ENCODE measurements at places on chromosomes 2 and 18.

GRCh38 chr2:46389417-46389916 is 89.9 kb upstream of the TMEM247 start:
- DNase-seq, result no peak

GRCh38 chr2:24568551-24568950 is 77.5 kb downstream of the NCOA1 start:
- no peak for DNase-seq

DNA sequence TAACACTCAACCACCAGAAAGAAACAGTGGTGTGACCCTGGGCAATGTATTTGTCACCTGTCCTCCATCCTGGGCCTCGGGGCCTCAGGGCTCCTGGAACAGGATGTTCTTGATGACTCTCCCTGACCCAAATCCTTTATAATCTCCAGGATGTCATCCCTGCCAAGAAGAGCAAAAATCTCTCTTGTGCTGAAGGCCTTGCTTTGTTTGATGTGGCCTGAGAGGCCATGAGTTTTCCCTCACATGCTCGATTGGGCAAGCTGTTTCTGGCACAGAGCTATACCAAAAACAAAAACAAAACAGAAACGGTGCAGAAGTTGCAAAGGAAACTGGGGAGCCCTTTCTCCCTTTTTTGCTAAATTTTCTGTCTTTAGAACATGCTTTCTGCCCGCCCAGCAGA is 35.7 kb upstream of the ST3GAL5 start:
- DNase-seq, result no peak

- DNase-seq, result no peak
These were observed 82.7 kb downstream of the MREG start for GRCh38 chr2:215930505-215931253.

DNA sequence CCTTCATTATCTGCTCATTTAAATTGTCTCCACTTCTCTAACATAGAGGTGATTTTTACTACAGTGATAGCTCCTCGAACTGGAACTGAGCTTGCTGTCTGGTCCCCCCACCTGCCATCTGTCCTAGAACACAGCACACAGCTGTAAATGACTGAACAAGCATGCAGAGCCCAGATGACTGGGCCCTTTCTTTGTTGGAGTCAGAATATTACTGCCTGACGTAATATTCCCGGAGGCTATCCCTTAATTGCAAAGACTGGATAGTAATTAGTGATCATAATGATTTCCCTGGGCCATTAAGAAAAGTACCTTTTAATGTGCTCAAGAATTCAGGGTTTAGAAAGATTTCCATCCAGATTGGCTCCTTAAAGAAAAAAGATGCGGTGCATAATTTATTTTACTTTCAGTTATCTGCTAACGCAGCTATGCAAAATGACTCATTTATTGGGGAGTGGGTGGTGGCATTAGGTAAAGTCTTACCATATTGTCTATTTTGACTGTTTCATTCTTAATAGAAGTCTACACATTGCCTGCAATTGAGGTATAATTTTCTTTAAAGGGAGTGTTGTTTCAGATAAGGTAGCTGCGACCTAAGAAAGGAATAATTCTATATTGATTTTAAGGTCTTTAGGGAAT is 84.4 kb downstream of the MAP4K4 start:
- DNase-seq, result no peak

DNA sequence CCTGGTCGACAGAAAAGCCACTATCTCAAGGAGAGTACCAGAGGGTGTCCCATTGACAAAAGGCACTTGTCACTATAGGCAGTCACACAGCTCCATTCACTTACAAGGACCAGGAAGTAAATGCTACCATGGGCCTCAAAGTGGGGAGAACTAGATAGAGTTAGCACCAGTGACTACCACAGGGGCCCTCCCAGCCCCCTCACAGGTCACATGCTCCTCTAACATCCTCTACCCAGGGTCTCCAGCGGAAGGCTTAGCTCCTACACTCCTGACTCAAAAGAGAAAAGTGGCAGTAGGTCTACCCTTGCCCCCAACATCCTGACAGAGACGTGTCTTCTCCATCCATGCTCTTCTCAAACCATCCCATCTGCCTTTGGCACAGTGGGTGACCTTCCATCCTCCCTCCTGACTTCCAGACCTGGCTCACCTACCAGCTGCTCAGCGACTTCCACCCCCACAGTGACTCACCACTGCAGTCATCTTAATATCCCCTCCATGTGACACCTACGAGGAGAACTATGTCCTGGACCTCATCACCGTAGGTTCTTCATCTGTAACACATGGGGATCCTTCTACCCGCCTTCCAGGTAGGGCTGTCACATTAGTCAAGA is 5.6 kb upstream of the DNMT3A start:
- DNase-seq, result no peak

DNA sequence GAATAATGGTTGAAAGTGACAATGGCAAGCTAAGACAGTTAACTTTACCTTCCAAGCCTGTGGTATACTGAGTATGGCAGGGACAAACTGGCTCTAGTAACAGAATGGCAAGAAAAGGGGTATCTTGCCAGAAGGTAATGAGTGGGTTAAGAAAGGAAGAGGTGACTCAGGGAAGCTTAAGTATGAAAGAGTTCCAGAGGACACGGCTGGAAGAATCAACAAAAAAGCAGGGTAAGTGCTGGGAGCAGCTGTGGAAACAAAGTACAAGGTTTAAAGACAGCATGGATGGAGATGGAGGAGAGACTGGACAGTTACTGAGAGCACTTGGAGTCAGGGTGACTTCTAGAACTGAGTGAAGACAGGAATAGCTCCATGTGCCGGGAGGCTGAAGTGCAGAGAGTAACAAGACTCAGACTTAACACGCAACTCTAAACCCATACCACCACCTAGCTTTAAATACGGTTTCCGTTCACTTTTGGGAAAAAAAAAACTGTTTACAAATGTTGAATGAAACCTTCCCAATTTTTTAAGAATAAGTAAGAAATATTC is 69.0 kb downstream of the REV1 start:
- DNase-seq, result no peak

GRCh38 chr2:157184161-157184895 is 73.2 kb upstream of the GALNT5 start:
- DNase-seq, result no peak

DNA sequence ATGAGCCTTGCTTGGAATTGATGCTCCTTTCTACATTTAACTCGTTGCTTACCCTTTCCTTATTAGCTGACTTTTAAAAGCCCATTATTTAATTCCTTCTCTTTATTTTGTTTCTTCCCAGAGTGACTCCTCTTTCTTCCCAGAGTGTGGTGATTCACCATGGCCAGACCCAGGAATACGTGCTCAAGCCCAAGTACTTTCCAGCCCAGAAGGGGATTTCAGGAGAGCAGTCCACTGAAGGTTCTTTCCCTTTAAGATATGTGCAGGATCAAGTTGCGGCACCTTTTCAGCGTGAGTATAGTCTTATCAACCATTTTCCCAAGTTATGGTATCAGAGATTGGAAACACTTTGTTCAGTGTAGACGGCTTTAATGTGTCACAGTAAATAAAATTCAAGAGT is 163.7 kb downstream of the LTBP1 start:
- DNase-seq, result no peak

DNA sequence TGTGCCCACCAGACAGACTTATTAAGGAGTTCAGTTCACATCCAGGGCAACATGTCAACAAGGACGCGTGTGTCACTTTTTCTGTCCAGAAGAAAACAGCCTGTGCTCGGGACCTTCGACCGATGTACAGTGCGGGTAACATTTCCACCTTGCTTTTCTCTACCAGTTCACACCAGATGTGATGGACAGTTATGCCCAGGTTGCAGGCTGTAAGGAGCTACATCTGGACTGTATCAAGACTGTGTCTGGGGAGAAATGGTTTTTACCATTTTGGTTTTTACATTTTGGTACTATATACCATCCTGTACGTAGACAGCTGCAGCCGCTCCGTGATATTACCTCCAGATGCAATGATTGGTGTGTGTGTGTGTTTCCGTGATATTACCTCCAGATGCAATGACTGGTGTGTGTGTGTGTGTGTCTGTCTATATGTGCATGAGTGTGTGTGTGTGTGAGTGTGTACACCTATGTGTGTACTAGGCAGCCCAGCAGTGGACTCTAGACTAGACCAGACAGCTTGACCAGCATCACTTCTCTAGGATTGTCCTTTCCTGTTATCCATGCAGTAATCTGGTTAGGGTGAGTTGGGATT is 118.0 kb downstream of the COL6A3 start:
- no peak for DNase-seq

GRCh38 chr2:174438146-174438886 is 42.8 kb downstream of the SCRN3 start:
- peak; percentile 52 for DNase-seq

DNA sequence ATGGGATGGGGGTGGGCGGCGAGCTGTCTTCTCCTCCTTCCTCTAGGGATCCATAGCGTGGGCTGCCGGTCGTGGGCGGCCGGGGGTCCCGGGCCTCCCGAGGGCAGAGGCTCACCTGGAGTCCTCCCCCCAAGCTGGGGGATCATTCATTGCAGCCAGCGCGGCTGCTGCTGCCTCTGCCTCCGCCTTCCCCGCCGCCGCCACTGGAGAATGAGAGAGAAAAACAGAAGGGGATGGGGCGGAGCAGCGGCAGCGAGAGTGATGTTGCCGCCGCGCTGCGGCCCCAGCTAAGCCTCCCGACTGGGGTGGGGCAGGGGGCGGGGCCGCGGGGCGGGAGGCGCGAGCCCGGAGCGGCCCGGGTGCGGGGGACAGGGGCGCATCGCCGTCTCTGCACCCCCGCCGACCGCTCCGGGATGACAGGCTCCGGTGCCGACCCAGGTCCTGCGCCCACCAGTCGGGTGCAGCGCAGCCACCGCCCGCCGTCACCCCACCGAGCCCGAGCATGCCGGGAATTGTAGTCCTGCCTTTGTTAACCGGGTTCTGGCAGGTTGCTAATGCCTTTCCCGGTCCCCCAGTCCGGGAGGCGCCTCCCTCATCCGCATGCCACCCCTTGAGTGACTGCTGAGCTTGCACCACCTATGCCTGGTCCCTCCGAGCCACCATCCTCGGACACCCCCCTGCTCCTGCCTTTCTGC is at the start of gene KIF3C:
TSS of gene KIF3C (minus strand) at position 225 of the 695 bp plus-strand sequence. CDS start 580 bp downstream, outside the sequence.
- DNase-seq, result peak; percentile 61

DNA sequence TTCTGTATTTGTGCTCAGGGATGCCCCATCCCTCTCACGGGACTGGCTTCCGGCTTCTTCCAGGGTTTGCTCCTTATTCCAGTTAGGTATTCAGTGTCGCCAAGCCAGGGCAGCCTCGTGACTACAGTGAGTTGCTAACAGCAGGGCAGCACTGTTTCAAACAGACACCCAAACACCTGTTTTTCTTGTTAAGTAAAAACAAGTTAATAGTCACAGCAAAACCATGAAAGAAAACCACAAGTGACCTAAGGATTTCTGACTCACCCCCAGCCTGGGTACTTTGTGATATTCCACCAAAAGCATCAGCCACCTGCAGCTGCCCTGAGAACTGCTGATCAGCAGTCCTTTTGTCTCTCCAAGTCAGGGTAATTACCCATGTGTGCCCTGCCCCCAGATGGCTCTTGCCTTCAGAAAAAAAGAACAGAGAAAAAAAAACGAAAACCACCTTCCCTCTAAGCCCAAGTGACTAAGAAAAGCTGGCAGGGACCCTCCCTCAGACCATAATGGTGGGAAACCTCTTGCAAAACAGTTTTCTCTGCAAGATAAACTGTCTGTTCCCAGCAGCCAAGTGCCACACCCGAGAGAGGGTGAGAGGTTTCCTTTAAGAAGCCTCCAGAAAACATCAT is 178.2 kb downstream of the ANAPC1 start:
- DNase-seq, result peak; percentile 81

DNA sequence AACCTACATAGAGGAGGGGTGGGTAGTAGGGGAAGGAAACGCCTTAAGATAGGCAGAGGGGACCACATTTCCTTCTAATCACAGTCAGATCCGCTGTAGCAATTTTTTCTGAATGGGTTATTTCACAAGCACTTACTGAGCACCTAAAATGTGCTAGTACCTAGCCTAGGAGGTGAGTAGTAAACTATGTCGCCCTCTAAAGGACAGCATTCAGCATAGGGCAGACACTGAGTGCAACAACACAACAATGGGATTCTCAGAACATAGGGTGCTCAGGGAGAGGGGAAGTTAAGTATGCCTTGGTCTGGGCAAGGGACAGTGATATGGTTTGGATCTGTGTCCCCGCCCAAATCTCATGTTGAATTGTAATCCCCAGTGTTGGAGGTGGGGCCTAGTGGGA is 166.1 kb upstream of the RAB6C start:
- DNase-seq, result no peak

- no peak for DNase-seq
These were observed 87.0 kb upstream of the ID2 start for GRCh38 chr2:8594731-8595427.

DNA sequence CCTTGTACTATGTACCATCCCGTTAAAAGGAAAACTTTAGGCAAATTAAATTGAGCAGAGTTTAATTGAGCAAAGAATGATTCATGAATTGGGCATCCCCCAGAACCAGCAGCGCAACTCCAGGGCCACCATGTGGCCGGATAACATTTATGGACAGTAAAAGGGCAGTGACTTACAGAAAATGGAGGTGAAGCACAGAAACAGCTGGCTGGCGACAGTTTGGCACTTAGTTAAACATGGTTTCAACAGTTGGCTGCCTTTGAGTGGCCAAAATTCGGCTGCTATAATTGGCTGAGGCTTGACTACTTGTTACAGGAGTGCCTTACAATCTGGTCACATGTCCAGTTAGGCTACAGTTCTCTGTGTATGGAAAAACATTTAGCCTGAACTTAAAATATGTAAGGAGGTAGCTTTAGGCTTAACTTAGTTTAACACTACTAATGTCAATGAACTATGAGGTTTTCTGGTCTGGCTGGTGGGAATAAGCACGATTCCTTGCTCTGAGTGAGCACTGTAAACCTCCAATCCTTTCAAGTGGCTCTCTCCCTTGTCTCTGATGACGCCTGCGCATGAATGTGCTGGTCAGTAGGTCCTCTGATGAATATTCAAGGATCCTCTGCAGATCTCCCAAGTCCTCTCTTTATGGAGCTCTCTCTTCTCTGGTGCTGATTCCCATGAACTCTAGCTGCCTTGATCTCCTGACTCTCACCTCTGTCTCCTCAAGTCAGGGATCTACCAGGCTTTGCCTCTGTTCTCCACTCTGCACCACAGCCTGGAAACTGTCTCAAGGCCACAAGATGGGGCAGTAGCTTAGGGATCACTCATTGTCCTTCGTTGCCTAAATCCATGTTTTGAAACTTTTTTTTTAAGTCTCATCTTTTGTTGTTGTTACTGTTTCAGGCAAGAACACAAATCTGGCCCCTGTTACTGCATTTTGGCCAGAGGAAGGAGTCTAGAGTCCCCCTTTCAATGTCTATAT is 24.4 kb upstream of the RAB31 start:
- peak; percentile 79 for DNase-seq

GRCh38 chr2:75155115-75155514 is 44.2 kb downstream of the TACR1 start:
- no peak for DNase-seq

- DNase-seq, result no peak
These were observed 141.9 kb downstream of the SLC4A3 start for GRCh38 chr2:219769090-219769910.

- no peak for DNase-seq
These were observed 5.4 kb upstream of the CPS1 start for GRCh38 chr2:210551001-210551400.

GRCh38 chr2:177295484-177295883 is 31.0 kb upstream of the NFE2L2 start:
- DNase-seq, result no peak

- DNase-seq, result no peak
These were observed 58.3 kb downstream of the MRPL33 start for GRCh38 chr2:27829791-27830190.

All from HL-60 (cell line).